Fibroblast of skin of abdomen (primary cell): ENCODE measurements at places on chromosomes 2 and 18.

DNA sequence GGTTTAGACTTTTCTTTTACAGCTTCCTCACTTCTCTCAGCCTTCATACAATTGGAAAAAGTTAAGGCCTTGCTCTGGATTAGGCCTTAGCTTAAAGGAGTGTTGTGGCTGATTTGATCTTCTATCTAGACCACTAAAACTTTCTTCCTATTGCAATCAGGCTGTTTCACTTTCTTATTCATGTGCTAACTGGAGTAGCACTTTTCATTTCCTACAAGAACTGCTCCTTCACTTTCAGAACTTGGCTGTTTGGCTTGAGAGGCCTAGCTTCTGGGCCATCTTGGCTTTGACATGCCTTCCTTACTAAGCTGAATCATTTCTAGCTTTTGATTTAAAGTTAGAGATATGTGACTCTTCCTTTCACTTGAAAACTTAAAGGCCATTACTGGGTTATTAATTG is 114.3 kb downstream of the ARHGEF4 start:
- no peak for DNase-seq

- DNase-seq = no peak
Measured at GRCh38 chr2:15997728-15998280, 57.5 kb downstream of the MYCN start.

- no peak for DNase-seq
Measured at GRCh38 chr2:152063325-152063924, 35.4 kb downstream of the CACNB4 start.

DNA sequence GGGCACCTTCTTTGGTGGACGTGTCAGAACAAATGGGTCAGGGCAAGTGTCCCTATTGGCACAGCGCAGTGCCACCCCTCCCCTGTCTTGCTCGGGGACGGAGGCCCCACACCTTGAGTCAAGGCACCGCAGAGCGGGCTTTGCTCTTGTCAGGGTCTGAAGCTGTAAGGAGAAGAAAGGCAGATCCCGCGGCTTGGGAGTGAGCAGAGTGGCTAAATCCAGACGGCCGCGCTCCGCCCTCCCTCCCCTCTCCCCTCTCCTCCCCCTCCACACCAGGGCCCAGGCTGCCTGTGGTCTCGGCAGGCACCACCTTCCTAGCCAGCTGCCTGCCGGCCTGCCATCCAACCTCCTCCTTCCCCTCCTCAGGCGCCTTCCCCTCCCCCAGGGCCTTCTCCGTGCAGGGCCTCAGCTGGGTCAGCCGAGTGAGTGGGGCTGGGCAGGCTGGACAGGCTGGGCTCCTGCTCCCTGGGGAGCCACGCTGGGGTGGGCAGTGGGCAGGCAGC is 25.8 kb downstream of the SPEG start:
- peak; percentile 86 for DNase-seq

DNA sequence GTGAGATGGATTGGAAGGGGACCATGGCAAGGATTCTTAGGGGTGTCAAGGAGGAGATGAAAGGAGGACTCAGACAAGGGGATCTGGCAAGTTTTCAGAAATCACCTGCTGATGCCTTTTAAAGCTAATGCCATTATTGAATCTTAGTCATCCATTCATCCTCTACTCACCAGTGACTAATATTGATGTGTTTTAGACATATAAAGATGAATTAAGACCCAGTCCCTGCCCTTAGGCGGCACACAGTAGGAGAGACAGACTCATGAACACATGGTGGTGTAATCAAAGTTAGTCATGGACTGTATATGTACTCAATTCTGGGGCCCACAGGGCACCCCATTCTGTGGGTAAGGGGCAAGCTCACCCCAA is 56.5 kb upstream of the ATL2 start:
- no peak for DNase-seq

DNA sequence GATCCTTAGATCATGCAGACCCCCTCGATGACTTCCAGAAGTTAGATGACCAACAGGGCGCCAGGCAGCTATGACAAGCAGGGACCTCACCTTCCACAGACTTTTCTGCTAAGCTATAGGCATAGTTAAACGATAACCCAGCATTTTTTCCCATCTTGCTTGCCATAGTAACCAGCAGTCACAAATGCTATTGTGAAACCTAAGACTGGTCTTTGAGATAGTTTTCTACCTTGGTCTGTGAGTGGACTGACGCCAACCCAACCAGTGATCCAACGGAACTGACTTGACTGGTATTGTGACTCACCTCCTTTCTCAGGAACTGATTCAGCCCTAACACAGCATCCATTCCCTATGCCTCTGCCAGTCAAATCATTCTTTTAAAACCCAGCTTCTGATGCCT is 361.2 kb downstream of the LRRTM4 start:
- DNase-seq = no peak

DNA sequence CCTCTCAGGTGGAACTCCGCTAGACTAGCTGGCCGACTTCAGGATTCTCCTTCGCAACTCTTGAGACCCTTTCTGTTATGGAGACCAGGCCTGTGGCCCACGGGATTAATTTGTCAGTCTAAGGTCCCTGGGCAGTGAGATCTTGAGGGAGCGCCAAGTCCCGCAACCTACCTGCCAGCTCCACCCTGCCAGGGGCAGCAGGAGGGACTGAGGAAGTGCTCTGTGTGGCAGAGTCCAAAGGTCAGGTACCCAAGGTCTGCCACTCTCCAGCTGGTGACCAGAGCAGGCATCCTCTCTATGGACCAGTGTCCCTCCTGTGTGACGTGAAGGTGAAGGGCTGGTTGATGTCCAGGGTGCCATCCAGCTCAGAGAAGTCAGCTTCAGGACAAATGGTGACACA is 4.3 kb upstream of the SPATA3 start:
- DNase-seq = no peak

DNA sequence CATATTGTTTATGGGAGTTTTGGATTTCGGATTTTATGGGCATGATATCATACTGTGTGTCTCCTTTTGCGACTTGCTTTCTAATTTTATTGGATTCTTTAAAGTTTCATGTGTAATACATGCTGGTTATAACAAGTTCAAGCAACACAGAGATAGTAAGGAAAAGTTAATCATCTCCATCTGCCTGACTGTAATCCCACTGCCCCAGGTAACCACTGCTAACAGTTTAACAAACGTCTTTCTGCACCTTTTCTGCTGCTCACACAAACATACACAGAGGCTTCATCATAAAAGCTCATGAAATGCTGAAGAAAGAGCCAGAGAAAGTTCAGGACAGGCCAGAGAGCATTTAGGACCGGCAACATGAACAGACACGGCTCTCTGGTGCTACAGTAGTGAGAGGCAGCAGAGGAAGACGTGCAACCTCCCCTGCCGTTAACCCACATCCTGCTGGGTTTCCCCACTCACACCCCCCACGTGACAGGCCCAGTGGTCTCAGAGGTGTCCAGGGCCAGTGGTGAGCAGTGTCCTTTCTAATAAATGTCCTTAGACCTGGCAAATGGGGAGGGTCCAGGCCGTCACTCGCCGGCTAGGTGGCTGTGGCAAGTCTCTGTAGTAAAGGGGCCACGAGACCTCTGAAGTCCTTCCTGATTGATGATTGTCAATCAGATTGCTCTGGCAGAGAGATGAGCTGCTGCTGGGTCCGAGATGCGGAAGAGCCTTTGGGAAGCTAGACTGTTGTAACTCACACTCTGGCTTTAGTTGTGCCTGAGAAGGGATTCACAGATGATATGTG is 43.0 kb upstream of the SLC1A4 start:
- peak; percentile 35 for DNase-seq

- no peak for DNase-seq
Measured at GRCh38 chr2:203909974-203910373, 26.6 kb upstream of the ICOS start.

- no peak for DNase-seq
Measured at GRCh38 chr18:77069931-77070330, 62.7 kb downstream of the MBP start.

- peak; percentile 47 for DNase-seq
Measured at GRCh38 chr2:99150706-99151105, 4.0 kb downstream of the TSGA10 start.

- no peak for DNase-seq
Measured at GRCh38 chr2:147860009-147860408, 15.2 kb downstream of the ACVR2A start.
